ENCODE measurements at places on chromosomes 3 and 15. TPM values are rescaled to one million over a fixed set of nuclear protein-coding genes. Genes with fewer than 3 reads are reported as not detected.

GAP43 gene
- 0.96 TPM for total RNA-seq

FURIN gene
- total RNA-seq: 22.9 TPM

DIPK2A gene
- 316 TPM for total RNA-seq

RUVBL1 gene
- 29.4 TPM for total RNA-seq

CPA3 gene
- total RNA-seq: 12.3 TPM

DNA sequence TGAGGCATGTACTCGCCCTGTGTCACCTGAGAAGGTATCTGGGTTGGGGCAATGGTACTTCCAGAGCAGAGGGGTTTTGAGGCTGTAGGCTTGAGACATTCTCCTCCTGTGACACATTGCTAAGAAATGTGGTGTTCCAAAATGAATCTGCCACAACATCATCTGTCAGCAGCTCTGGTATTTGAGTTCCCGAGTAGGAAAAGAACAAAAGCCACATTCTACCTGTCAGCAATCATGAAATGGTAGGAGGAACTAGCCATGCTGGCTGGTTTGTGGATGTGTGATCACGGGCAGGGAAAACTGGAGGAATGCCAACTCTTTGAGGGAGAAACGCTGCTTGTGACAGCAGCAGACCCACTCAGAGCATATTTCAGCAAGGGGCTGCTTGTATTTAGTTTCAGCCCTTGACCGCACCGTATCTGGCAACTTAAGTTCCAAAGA is 579.4 kb upstream of the TBL1XR1 start:
- peak; percentile 36 for DNase-seq

DNA sequence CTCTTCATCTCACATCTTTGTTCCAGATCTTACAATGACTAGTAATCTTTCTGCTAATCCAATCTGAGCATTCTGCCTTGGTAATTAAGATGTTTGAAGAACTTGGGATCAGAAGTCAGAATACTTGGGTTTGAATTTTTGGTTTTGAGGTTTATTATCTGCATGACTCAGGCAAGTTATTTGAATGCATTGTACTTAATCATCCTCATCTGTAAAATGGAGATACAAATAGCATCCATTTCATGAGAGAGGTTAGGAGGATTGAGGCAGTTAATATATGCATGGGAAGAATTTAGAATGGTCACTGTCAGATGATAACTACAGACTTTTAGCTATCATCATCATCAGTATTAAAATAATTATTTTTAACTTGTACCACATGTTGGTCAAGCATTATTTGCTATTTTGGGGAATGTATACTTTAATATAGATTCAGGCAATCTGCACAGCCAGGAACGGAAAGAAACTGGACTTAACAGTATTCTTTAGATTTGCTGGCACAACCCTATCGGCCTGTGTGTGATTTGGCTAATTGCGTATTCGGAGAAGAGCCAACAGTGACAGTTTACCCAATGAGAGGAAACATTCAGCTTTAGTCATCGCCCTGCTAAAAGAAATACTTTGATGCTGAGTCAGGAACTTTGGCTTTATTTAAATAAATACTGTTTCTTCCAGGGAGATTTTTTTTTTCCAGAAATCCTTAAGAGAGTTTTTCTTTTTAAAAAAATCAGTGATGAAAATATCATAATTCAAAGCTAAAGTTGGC is 600.0 kb downstream of the ROBO1 start:
- peak; percentile 69 for DNase-seq

Measured in umbilical cord (tissue), 2 donors.